Stimulated activated CD4-positive, alpha-beta T cell treated with anti-CD3 and anti-CD28 coated beads, Interleukin-15, amount 100 ng/mL, for 48 hours (primary cell): ENCODE measurements at places on chromosomes 1 and 21.

DNA sequence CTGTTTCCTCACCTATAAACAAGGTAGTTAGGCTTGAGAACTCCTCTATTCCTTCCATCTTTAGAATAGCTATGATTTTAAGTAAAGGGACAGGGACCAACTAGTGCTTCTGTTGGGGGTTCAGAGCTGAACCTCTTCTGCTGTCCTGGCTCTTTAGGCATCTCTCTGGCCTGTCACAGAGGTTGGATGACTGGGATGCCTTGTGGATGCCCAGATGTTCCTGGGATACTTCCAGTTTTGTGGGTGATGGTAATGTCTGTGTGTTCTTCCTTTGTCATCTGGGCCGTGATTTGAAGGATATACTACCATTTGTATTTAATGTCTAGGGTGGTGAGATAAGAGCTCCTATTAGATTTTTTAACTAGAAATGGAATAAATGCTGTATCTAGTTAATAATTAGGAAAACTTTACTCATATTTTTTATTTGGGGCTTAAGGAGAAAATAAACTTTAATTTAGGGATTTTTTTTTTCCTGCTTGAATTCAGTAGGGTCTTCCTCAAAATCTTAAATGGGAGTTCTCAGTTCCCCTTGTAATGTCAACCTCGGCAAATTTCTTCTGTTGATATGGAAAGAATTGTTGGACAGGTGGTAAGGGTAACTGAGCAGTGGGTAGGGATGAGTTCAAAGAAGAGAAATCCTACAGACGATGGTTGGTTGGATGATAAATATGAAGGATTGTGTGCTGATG, 47.2 kb downstream of the LAMC1 start:
- DNase-seq: no peak

DNA sequence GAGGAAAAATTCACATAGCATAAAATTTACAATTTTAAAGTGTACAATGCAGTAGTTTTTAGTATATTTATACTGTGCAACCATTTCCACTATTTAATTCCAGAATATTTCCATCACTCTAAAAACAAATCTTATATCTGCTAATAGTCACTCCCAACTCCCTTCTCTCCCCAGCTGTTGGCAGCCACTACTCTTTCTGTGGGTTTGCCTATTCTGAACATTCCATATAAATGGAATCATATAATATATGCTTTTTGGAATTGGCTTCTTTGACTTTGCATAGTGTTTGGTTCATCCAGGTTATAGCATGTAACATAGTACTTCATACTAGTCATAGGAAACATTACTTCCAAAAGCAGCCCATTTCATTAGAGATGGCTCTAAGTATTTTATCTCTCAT, 25.0 kb upstream of the TMEM39B start:
- DNase-seq: no peak

DNA sequence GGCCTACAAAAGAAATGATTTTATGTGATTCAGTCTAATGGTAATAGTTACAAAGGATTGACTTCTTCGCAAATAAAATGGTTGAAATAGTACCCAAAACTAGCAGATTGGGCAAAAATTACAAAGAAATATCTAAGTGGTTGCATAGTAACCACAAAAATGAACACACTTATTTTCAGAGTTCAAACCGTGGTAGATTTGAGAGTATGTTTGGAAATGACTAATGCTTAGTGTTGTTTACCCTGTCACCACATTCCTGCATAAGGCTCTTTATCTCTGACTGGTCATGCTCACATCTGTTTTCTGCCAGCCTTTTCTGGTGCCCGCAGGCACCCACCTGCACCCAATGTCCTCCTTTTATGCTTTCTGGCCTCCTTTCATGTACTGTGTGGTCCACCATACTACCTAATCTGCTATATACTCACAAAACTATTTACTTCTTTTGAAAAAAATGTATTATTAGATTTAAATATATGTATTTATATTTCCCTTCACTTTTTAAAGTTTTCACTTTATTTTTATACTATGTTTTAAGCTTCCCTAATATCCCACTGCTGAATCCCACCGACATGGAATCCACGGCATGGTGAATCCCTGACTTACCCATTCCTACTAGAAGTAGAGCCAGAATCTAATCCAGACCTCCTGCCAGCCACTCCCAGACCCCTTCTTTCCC, 30.3 kb downstream of the PTPRC start:
- no peak for DNase-seq

GRCh38 chr1:3261969-3262579, 192.4 kb upstream of the ARHGEF16 start:
- DNase-seq: no peak

DNA sequence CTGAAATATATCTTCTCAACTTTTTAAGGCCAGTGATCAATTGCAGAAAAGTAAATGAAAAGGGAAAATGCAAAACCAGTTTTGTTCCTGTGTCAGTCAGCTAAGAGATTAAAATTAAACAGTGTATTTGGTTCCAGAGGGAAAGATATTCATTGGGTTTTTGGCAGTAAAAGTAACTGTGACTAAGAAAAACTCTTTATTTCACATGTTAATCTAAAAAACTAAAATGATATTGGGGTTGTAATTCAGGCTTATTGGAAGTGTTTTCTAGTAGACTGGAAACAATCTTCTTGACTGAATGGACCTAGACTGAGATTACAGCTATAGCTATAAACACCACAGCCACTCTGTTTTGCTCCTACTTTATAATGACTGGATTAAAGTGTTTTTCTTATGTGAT, 413.9 kb downstream of the ADGRL2 start:
- no peak for DNase-seq

DNA sequence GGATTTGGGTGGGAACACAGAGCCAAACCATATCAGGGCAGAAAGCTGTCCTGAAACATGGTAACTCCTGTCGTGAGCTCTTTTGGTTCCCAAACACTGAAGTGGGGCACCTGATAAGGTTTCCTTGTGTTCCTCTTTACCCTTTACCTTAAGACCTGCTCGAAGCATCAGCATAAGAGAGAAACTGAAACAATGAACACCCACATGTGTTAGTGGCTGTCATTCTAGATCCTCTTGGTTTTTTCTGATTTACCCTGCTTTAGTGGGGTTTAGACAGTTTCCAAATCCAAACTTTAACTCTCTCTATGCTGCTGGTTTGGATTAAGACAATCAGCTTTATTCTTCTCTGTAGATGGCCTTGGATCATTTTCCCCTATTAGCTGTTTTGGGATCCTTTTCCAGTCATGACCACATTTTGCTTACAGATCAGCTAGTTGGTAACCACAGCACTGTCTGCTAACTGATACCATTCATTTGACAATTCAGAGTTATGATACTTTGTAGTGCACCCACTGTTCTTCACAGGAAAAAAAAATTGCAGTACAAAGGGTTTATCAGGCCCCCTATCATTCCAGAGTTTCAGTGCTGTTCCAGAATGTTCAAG, 975 bp upstream of the MNDA start:
- no peak for DNase-seq

GRCh38 chr1:242467556-242468145, 56.8 kb downstream of the PLD5 start:
- DNase-seq: no peak

DNA sequence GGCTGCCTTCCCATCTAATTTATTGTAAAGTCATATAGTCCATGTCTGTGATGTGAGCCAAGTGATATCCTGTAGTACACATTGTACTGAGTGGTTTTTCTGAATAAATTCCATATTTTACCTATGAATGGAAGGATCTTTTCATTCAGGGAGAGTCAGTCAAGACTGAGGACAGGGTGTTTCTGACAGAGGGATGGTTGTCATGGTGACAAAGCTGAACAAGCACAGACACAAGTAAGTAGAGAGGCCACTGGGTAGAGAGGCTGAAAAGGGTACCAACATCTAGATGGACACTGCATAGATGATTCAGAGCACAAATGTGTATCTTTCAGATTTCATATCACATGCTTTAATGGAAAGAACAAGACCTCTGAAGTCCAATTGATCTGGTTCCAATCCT, 22.6 kb upstream of the IL20 start:
- DNase-seq: no peak

- no peak for DNase-seq
Observed at GRCh38 chr1:33173091-33173490, 8.8 kb downstream of the TRIM62 start.

GRCh38 chr1:230322967-230323547, 103.1 kb downstream of the PGBD5 start:
- no peak for DNase-seq

- DNase-seq: no peak
Observed at GRCh38 chr1:39782103-39782502, 6.6 kb downstream of the BMP8B start.

DNA sequence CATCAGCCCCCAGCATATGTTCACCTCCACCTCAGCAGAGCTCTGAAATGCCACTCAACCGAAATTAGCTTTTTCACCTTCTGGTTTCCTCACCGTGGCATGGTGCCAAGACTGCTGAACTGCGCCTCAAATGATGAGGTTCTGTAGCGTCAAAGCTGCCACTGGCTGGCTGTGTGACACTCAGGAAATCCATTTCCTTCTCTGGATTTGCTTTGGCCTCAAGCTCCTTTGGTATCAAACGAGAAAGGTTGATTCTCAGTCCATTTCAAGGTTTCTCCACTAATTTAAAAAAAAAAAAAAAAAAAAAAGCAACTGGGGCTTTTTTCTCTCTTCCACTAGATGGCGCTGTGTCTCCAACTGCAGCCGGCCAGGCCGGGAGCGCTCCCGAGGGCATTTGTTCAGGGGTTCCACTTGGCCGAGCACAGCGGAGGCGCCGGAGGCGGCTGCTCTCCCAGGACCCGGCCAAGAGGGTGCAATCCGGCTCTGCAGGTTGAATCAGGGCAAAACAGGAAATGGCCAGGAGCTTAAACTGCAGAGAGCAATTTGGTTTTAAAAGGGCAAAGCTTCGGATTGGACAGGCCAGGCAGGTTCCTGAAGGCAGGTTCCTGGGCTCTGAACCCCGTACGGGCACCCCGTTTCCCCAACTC, 26.5 kb upstream of the PLA2G2C start:
- DNase-seq: peak; percentile 32

- no peak for DNase-seq
Observed at GRCh38 chr1:161190962-161191521, 7.8 kb downstream of the ADAMTS4 start.

DNA sequence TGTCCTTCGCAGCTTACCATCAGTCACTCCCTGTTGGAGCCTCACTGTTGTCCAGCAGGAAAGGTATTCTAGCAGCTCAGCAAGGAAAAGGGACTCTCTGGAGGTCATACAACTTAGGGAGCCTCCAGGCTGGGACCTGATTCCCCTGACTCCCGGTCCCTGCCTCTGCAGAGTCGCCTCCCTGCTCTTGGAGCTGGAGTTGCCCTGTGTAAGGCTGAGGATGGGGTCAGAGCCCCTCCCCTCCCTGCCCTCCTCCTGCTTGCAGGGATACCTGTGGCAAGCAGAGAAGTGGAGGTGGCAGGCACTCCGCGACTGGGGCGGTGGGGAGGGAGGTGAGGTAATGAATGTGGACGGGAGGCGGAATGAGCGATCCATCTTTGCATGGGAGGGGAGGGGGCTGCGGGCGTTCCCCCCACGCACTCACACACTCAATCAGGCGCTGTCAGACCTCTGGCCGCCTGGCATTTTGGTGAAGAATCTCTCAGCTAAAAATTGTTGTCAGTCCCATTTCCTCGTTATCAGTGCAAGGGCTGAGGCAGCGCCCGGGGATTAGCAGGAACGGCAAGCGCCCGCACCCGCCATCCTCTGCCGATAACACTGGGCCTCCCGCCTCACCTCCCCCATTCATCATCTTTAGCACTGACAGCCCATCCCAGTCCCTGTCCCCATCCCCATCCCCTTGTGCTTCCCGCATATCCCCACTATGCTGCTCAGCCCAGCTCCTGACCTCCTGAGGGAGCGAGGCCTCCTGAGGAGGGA, 64.3 kb downstream of the TMEM53 start:
- DNase-seq: no peak

DNA sequence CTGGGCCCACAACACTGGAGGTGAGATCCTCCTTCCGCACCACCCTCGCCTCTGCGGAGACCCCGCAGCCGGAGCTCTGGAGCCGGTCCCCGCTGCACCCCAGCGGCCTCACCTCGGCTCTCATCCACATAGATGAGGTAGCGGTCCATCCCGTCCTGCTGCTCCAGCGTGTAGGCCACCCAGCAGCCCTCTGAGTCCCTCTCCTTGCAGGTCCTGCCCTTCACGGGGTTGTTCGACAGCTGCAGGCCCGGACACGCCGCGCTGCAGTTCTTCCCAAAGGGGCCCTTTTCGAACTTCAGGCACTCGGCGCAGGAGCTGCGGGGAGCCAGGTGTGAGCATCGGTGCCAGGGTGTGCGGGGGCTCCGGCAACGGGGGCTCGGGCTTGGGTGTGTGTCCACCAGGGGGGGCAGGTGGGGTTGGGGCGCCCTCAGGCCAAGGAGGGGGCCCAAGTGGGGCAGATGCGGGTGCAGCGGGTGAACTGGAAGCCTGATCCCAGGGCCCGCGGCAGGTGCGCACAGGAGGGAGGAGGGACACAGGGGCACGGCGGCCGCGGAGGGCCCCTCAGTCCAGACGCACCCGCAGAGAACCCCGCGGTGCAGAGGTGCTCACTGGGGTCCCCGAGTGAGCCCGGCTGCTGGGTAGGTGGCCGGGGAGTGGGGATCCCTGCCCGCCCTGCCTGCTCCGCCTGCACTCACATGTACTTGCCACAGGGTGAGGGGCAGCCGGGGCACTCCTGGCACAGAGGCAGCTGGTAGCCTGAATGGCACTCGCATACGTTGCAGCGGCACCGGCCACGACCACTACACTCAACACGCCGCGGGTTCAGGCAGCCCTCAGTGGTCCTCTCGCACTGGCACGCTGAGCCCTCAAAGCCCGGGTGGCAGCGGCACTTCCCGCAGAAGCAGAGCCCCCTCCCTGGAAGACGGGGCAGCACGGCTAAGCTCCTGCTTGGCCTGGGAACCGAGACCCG, 15.4 kb upstream of the PTTG1IP start:
- no peak for DNase-seq

DNA sequence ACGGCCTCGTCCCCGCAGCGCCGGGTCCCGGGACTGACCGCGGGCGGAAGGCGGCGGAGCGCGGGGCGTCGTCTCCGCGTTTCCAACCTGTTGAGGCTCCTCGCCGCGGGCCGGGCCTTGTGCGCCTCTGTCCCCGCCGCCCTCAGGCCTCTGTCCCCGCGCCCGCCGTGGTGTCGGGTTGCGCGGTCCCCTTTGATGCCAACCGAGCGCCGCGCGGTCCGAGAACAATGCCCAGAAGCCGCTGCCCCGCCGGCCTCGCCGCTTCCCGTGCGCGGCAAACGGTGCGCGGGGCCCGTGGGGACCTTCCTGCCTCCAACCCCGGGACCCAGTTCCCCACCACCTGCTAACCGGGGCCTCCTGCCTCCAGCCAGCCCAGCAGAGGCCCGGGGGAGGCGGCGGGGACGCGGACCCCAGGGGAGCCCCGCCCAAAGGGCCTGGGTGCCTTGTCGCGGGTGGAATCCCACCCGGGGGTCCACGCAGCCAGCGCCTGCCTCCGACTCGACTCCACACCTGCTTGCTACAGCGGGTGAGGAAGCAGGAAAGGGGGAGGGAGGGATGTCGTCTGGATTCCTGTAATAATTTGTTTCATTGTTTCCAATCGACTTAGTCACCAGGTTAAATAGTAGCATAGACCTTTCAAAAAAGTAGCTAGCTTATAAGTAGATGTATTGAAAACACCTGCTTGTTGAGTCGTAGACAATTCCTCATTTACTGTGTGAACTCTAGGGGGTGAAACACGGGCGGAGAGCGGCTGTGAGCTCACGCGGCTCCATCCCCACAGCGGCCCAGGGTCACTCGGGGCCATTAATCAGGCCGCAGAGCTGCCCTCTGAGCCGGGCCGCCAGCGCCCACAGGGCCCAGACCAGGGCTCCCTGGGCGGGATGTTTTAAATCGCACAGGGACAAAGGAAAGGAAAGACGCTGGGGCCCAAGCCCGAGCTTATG, 1.1 kb downstream of the COL18A1 start:
- peak; percentile 7 for DNase-seq
